ENCODE measurements at places on chromosomes 16 and 17. TPM values are rescaled to one million over a fixed set of nuclear protein-coding genes. Genes with fewer than 3 reads are reported as not detected.

The CIAO3 gene
- 24.4 TPM for total RNA-seq

The HS3ST3A1 gene
- total RNA-seq, result 0.38 TPM

The SRCIN1 gene
- total RNA-seq, result under 0.01 TPM

The ACSM2A gene
- total RNA-seq, result not detected

The TBC1D3H gene
- not detected for total RNA-seq

The MYH11 gene
- 0.94 TPM for total RNA-seq

The FAM171A2 gene
- total RNA-seq, result 2.5 TPM

The SLC5A10 gene
- total RNA-seq, result under 0.01 TPM

The TGFB1I1 gene
- 30.2 TPM for total RNA-seq

The KRTAP4-16 gene
- not detected for total RNA-seq

The TIGD7 gene
- total RNA-seq, result 3.9 TPM

The OGFOD1 gene
- 27.1 TPM for total RNA-seq

The TPSB2 gene
- total RNA-seq, result not detected

The SMG6 gene
- total RNA-seq, result 41.7 TPM

The KRT40 gene
- not detected for total RNA-seq

The CES5A gene
- total RNA-seq, result not detected

The DHRS7C gene
- total RNA-seq, result not detected

The CCL7 gene
- not detected for total RNA-seq

The ARL17B gene
- 2.2 TPM for total RNA-seq

The CCL2 gene
- 17.9 TPM for total RNA-seq

The IL17C gene
- total RNA-seq, result not detected

The CDRT15L2 gene
- total RNA-seq, result not detected

The UBE2O gene
- 15.7 TPM for total RNA-seq

The UMOD gene
- total RNA-seq, result not detected

The CHP2 gene
- not detected for total RNA-seq

The KRT25 gene
- total RNA-seq, result not detected

The MT1M gene
- total RNA-seq, result 2.0 TPM

The SHCBP1 gene
- total RNA-seq, result 8.3 TPM

The FOXJ1 gene
- total RNA-seq, result not detected

The KCNAB3 gene
- 0.15 TPM for total RNA-seq

The TLCD3A gene
- 18.9 TPM for total RNA-seq

The CDH5 gene
- total RNA-seq, result 23.2 TPM

The ZG16 gene
- not detected for total RNA-seq

The UBALD1 gene
- total RNA-seq, result 3.2 TPM

The FBXL16 gene
- total RNA-seq, result 0.08 TPM

The CSF3 gene
- 0.08 TPM for total RNA-seq

The CCL8 gene
- total RNA-seq, result 1.2 TPM

The ADAD2 gene
- not detected for total RNA-seq

The BEAN1 gene
- 0.35 TPM for total RNA-seq

The KCNH6 gene
- not detected for total RNA-seq

The SCNN1G gene
- total RNA-seq, result not detected

The USP7 gene
- 46.0 TPM for total RNA-seq

The KCNH4 gene
- total RNA-seq, result 0.12 TPM

The TAT gene
- total RNA-seq, result not detected

The GPRC5B gene
- 14.0 TPM for total RNA-seq

The SLC6A2 gene
- not detected for total RNA-seq

The PIGQ gene
- 18.5 TPM for total RNA-seq

The BIRC5 gene
- 2.7 TPM for total RNA-seq

The MRPL10 gene
- 21.3 TPM for total RNA-seq

The EFCAB5 gene
- not detected for total RNA-seq

The CD7 gene
- not detected for total RNA-seq

The MPP3 gene
- 10.5 TPM for total RNA-seq

The TP53 gene
- 14.3 TPM for total RNA-seq

The GLG1 gene
- 156 TPM for total RNA-seq
